Fibroblast of skin of back (primary cell): ENCODE measurements at places on chromosomes 5 and 9.
A peak's percentile ranks its signal among the peaks of the same experiment; 100 is the strongest.

GRCh38 chr5:103256178-103256577 lies 2.4 kb upstream of the MACIR start:
- no peak for DNase-seq

GRCh38 chr5:63700241-63700640 lies 262.0 kb downstream of the HTR1A start:
- peak; percentile 64 for DNase-seq

- peak; percentile 53 for DNase-seq
These were observed 1649.8 kb downstream of the EFNA5 start for GRCh38 chr5:106020894-106021293.

- no peak for DNase-seq
These were observed 52.7 kb upstream of the GDNF start for GRCh38 chr5:37892586-37892985.
